Activated CD4-positive, CD25-positive, alpha-beta regulatory T cell treated with anti-CD3 and anti-CD28 coated beads, Interleukin-2, amount 50 U/mL, for 24 hours (primary cell): ENCODE measurements at places on chromosomes 4 and X.

- no peak for ATAC-seq
Measured at GRCh38 chr4:92231511-92231910, 72.3 kb upstream of the GRID2 start.

DNA sequence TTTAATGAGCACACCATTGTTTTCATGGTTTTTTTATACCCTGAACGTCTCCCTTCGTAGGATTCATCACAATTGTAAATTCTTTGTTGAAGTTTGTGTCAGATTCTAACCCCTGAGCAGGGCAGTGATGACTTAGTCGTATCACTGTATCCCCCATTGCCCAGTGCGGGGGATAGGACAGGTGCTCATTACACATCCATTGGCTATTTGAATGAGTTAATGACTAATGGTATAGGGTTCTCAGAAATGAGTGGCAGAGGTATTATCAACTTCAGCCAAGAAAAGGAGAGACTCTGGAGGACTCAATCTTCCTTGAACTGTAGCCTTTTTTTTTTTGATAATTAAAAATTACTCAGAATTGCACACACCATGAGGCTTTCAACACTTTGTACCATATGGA lies 64.6 kb downstream of the SYNPO2 start:
- ATAC-seq: no peak

DNA sequence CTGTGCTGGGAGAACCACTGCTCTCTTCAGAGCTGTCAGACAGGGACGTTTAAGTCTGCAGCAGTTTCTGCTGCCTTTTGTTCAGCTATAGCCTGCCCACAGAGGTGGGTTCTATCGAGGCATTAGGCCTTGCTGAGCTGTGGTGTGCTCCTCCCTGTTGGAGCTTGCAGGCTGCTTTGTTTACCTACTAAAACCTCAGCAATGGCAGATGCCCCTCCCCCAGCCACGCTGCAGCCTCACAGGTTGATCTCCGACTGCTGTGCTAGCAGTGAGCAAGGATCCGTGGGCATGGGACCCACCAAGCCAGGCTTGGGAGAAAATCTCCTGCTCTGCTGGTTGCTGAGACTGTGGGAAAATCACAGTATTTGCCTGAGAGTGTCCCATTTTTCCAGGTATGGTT lies 133.8 kb upstream of the UBQLN2 start:
- no peak for ATAC-seq

- ATAC-seq: no peak
Measured at GRCh38 chr4:76634220-76634619, 199.2 kb downstream of the SHROOM3 start.

DNA sequence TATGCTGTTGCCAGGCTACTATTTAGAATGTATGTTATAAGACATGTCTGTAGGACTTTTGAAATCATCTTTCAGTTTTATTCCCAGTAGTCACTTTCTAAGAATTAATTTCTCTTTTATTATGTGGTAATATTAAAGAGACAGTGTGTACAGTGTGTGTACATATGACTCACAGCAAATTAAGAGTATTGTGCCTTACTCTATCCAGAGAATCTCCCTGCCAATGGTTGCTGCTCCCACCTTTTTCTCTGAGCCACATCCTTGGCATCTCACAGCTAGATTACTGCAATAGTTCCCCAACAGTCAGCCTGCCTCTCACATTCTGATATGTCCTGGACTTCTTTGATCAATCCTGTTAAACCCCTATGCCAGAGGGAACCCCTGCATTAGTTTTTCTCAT lies 114.5 kb downstream of the ANXA5 start:
- ATAC-seq: no peak

DNA sequence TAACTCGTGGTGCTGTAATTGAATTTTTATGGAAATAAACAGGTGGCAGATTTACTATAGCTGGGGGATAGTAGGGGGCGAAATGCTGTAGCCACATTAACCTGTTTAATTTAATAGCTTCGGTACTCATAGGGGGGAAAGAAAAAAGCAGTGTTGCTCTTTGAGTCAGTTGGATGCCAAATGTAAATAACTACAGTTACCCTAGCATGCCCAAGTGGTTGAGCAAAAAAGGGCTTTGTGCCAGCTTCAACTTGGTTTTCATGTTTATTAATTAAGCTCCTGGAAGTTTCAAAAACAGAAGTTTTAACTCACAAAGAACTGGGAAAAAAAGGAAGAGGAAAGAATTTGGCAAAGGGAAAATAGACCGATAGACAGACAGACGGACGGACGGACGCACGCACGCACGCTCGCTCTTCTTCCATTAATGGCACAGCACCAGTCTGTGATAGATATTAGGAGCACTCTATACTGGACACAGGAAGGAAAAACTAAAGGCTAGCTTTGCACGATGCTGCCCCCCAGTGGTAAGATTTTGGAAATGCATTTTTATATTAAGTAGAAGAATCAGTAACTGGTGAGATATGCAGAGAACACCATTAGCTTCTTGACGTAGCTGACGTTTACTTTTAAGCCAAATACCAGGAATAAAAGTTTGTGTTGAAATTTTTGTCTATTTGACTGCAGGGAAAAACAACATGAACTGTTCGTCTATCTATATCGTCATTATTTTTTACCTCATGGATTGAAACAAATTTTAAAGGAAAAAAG lies 151.8 kb downstream of the SLC7A11 start:
- peak; percentile 44 for ATAC-seq

DNA sequence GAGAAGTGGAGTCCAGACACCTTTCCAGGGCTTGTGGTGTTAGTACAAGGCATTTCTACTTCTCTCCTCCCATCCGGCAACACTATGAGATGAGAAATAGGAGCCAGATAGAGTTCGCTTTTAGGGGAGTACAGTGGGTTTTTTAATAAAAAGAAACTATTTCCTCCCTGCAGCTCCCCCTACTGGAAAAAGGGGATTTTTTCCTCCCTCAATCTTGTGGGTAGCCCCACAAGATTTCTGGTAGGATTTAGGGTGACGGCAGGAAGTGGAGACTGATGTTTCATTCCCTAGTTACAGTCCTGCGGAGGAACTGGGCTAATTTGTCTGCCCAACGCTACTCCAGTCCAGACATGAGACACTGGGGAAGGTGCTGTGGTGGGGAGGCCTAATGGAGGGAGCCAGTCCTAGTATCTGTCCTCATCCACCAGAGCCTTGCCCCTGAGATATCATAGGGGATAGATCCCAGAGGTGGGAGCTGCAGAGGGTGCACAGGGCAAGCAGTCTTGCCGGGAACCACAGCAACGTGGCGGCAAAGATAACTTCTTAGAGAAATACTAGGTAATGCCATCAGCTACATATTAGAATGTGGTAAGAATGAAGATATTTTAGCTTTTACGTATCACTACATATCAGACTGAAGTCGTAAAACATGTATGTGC lies 45.5 kb upstream of the PRKG2 start:
- ATAC-seq: no peak

DNA sequence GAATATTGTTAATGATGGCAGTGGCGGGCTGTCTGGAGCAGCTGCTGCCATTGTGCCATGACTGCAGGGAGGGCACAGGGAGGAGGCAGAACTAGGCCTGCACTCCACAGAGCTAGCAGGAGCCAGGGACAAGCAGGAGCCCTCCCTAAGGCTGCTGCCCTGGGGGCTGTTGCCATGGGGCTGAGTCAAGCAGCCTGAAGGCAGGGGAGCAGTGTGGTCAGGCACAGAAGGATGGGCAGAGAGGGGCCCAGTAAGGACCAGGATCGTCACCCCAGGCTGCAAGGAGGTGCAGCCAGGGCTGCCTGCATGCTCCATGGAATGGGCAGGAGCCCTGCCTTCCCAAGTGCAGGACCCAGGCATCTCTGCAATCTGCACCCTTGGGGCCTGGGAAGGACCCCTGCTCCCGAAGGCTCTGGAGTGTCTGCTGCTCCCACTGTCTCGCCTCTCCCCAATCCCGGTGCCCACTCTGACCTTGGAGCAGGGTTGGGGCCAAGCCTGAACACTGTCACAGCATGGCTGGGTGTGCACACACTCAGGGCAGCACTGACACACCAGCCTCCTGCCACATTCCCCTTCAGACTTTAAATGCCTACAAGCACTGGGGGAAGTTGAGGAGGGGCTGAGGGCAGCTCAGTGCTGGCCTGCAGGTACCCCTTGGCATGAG lies 98.3 kb upstream of the GALNTL6 start:
- no peak for ATAC-seq

DNA sequence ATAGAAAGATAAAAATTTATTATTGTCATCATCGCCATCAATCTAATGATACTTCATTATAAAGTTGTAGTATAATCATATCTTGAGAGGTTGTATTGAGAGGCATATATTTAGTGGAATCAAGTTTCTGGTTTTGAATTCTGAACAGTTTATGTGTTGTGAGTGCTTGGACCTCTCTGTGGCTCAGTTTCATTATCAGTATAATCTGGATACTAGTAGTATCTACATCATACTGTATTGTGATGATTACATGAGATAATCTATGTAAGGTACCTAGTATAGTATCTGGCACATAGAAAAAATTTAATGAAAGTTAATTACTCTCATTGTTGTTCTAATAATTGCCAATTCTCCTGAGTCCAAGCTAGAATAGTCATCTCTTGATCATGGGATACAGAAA lies 161.2 kb upstream of the UBQLN2 start:
- ATAC-seq: no peak
